ENCODE measurements at places on chromosomes 6 and 20. TPM values are rescaled to one million over a fixed set of nuclear protein-coding genes. Genes with fewer than 3 reads are reported as not detected.
A peak's percentile ranks its signal among the peaks of the same experiment; 100 is the strongest.

GRCh38 chr6:10522929-10523573 is 1.9 kb downstream of the GCNT2 start:
- H3K27me3 ChIP-seq: no peaks in the 10 kb centered on the region
- no peak overlapping the region for H3K4me3 ChIP-seq
- H3K4me1 ChIP-seq: peaks cover 20% of the 10 kb centered on the region
- H3K36me3 ChIP-seq: no peaks in the 10 kb centered on the region

GRCh38 chr6:307065-307814 is 15.0 kb downstream of the DUSP22 start:
- peaks cover 89% of the 10 kb centered on the region for H3K4me1 ChIP-seq
- H3K36me3 ChIP-seq: peaks cover 36% of the 10 kb centered on the region

DNA sequence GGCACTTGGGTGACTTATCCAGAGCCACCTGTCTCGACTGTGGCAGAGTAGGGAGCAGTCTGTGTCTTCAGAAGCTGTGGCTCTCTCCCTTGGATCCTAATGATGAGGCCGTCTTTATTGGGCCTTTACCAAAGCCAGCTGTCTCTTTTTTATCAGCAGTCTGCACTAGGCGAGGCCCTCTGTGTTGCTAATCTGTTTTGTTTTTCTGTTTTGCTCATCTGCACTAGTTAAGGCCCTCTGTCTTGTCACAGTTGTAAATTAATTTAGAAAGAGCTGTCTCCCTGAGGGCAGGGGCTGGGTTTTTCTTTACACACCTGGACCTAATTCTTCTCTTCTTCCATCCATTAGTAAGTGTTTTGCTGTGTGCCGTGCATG is 45.0 kb downstream of the CDS2 start:
- peak overlapping the region; percentile 51 for H3K27ac ChIP-seq
- H3K36me3 ChIP-seq: peaks cover 5% of the 10 kb centered on the region
- peaks cover 56% of the 10 kb centered on the region for H3K4me1 ChIP-seq
- DNase-seq: no peak
- peak overlapping the region; percentile 33 for H3K4me3 ChIP-seq
- no peaks in the 10 kb centered on the region for H3K27me3 ChIP-seq

DNA sequence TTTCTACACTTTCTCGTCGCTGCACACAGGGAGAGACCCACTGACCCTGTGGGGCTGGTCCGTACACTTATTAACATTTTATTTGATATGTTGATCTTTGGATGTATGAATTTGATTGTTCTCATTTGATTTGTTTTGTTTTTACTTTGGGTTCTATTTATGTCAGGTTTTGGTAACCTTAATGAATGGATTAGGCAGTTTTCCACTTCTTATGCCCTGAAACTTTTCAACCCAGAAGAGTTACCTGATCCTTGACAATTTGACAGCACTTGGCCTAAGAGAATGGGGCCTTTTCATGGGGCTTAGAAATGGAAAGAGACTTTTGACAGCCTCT is 23.6 kb downstream of the GPX6 start:
- H3K4me3 ChIP-seq: no peak overlapping the region
- no peaks in the 10 kb centered on the region for H3K4me1 ChIP-seq
- DNase-seq: no peak

DNA sequence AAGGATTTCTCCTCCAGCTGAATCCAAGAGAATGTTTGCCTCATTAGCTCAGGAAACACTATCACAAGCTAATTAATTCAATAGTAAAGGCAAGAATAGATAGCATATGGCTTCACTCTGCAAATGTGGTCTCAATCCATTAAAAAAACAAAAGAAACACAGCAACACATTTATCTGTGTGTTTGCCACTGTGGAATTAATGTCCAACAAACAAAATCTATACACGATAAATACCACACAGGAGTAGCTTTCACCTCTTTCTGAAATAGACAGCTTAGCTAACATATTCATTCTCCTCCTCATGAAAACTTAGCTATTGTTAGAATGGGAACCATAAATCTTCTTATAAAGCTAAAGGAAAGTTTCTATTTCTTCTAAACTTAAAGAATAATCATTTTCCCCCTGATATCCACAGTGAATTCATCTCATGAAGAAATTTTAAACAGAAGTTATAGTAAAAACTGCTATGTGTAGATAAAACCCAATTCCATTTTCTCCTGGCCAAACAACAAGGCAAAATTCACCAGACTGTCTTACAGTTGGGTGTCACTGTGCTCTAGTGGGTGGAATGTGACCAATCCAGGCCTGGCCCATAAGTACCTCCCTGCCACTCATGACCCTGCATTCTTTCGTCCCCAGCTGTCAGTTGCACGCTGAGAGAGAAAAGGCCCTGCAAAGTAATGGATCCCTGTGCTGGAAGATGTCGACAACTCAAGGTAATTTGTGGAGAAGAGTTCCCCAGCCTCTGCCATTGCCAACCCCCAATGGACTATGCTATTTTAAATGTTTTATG is 92.9 kb upstream of the NRSN1 start:
- H3K27ac ChIP-seq: no peak overlapping the region
- no peak for DNase-seq
- H3K4me3 ChIP-seq: no peak overlapping the region
- H3K4me1 ChIP-seq: no peaks in the 10 kb centered on the region

DNA sequence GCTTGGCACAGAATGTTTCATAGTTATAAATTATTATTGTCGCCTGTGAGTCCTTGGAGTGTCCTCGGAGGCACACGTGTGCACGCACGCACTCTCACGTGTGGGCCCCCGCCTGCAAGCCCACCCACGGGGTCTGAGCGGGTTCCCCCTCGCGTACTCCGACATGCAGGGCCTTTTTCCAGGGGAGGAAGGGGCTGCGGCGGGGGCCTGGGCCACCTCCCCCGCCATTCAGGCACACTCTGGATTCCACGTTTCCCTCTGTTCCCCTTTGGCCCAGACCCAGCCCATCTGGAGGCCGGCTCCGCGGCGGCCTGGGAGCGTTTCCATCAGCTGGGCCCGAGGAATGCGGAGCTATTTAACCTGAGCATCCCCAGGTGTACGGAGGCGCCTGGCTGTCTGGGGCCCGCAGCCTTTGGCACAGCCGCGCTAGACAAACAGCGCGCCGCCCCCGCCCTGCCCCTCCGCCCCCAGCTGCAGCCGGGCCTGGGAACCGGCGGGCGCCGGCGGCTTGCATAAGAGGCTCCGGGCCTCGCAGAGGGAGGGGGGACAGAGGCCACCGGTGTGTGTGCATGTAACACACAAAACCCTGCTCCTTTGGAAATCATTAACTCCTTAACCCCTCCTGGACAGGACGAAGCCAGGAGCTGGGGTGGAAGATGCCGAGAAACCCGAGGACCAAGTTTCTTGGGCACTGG is 3.3 kb downstream of the ID1 start:
- peaks cover 18% of the 10 kb centered on the region for H3K27me3 ChIP-seq
- H3K36me3 ChIP-seq: no peaks in the 10 kb centered on the region
- no peak overlapping the region for H3K27ac ChIP-seq
- no peak overlapping the region for H3K4me3 ChIP-seq
- H3K4me1 ChIP-seq: peaks cover 15% of the 10 kb centered on the region
- DNase-seq: no peak

- no peak overlapping the region for H3K4me3 ChIP-seq
- no peak for DNase-seq
- peaks cover 11% of the 10 kb centered on the region for H3K4me1 ChIP-seq
- no peaks in the 10 kb centered on the region for H3K27me3 ChIP-seq
Observed at GRCh38 chr6:116471531-116471930, 10.4 kb downstream of the CALHM6 start.

DNA sequence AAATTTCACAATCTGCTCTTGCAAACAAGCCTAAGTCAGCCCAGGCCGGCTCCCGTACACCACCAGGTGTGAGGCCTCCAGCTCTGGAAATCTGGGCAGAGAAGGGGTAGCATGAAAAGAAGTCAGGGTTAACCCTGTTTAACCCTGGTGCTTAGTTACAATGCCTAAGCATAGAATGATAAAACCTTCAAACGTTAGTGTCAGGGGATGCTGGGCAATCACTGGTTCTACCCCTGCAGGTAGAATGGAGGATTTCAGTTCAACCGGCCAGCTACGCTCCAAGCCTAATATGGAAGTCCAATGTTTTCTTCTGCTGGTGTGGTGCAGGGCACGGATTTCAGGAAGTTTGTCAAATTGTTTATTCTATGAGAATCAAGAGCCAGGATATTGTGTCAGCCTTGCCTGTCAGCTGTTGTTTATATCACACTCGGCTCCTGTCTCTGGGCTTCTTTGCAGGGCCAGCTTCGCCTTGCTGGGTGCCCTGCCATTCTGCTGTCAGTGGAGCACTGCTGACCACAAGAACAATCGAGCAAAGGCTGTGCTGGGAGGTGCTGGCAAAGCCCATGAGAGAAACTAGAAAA is 20.2 kb upstream of the CD93 start:
- no peak overlapping the region for H3K4me3 ChIP-seq
- no peak for DNase-seq
- no peak overlapping the region for H3K27ac ChIP-seq
- H3K27me3 ChIP-seq: no peaks in the 10 kb centered on the region
- no peaks in the 10 kb centered on the region for H3K4me1 ChIP-seq

GRCh38 chr6:123515715-123516114 is 121.0 kb downstream of the TRDN start:
- H3K4me3 ChIP-seq: no peak overlapping the region
- H3K27ac ChIP-seq: no peak overlapping the region
- H3K27me3 ChIP-seq: no peaks in the 10 kb centered on the region
- no peaks in the 10 kb centered on the region for H3K36me3 ChIP-seq

DNA sequence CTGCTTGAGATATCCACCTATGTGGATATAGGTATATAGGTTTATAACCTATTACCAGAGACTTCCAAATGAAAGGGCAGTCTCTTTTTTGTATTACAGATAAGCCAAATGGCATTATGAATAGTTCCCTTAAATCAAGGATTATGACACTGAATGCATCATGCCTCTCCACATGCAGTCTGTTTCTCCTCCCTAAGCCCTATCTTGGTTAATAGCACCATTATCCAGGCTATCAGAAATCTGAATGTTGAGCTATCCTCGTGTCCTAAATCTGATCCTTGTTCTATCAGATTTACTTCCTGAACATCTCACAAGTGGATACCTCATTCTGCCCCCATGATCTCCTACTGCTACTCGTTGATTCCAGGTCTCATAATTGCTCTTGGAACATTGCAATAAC is 138.0 kb downstream of the GRIK2 start:
- no peak overlapping the region for H3K4me3 ChIP-seq
- H3K27ac ChIP-seq: no peak overlapping the region
- H3K36me3 ChIP-seq: no peaks in the 10 kb centered on the region
- no peaks in the 10 kb centered on the region for H3K27me3 ChIP-seq

DNA sequence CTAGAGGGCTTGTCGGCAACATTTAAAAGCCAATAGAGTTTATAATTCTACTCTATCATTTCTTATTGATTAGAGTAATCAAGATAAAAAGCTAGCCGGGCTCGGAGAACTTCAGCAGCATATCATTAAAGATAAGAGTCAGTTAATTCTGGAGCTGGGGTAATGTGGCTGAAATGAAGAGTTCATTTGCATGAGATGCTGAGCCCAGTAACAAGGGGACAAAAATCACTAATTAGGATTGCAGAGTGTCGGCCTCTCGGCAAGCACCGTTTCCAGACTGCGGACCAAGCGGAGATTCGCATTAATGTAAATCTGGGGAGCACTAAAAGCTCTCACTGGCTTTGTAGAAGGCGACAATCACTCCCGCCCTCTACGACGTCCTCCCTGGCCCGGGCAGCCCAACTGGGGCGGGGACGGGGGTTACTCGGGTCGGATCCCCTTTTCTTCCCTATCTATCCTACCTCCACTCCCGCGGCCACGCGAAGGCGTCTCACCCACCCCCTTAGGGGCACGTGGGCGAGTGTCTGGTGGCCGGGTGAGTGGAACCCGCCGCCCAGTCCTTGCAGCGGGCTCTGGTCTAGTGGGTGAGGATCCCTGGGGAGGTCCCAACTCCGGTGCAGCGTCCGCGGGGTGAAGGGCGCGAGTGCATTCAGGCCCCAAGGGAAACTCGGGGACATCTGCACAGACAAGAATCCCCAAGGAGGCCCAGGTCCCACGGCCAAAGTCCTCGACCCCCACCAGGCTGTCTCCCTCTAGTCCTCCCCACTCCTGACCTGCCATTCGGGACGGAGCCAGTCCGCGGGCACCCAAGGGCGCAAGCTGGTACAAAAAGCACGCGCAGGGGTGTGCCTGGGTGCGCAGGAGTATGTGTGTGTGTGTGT is 42.2 kb upstream of the OSTM1 start:
- no peak for DNase-seq
- H3K27ac ChIP-seq: no peak overlapping the region

GRCh38 chr6:134331256-134331655 is 13.3 kb upstream of the SGK1 start:
- no peaks in the 10 kb centered on the region for H3K36me3 ChIP-seq
- H3K27me3 ChIP-seq: no peaks in the 10 kb centered on the region
- no peak overlapping the region for H3K27ac ChIP-seq
- H3K4me3 ChIP-seq: no peak overlapping the region

DNA sequence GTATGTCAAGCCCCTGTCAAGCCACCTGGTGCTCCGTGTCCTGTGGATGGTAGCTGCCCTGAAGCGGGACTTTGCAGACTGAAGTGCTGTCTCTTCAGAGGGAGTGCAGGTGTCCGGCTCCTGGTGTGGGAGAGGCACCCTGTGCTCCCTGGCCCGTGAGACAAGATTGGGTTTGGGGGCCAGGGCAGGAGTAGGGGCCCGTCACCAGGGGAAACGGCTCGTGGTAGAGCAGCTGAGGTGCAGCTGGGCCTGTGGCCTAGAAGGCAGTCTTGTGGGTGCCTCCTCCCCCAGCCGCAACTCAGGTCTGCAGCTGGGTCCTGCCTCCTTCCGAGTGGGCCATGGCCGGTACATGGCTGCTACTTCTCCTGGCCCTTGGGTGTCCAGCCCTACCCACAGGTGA is at the start of gene PTCRA:
PTCRA (plus strand) TSS at position 322 of the 400 bp plus-strand sequence; CDS start at position 339, 17 bp downstream.
- H3K4me1 ChIP-seq: peaks cover 6% of the 10 kb centered on the region
- no peak within 1 kb of the TSS for H3K4me3 ChIP-seq
- no peaks in the 10 kb centered on the region for H3K27me3 ChIP-seq
- H3K36me3 ChIP-seq: no peaks in the 10 kb centered on the region

- peaks cover 41% of the 10 kb centered on the region for H3K4me1 ChIP-seq
- H3K27me3 ChIP-seq: no peaks in the 10 kb centered on the region
- H3K4me3 ChIP-seq: peak overlapping the region; percentile 15
- DNase-seq: no peak
Observed at GRCh38 chr20:50537546-50538201, 27.5 kb downstream of the PTPN1 start.

SLC13A3 gene
- total RNA-seq: not detected

ZC2HC1B gene
- total RNA-seq: 0.36 TPM

ID1 gene
- 1.0 TPM for total RNA-seq

CDC40 gene
- total RNA-seq: 25.0 TPM
